ENCODE measurements at places on chromosomes 2 and 18.

GRCh38 chr2:239602290-239603282 is 201.8 kb upstream of the HDAC4 start:
- DNase-seq = no peak

DNA sequence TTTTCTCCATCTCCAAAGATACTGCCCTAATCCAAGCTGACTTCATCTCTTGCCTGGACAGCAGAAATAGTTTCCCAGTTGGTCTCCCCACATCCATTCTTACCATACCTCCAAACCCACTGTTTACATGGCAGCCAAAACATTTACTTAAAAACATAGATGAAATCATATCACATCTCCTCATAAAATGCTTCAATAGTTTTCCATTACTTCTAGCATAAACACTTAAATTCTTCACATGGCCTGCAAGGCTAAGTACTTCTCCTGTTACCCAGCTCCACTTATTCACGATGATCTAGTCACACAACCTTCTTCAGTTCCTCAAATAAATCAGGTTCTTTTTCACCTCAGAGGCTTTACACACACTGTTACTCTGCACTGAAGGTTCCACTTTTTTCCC is 185.8 kb upstream of the ACVR2A start:
- no peak for DNase-seq

DNA sequence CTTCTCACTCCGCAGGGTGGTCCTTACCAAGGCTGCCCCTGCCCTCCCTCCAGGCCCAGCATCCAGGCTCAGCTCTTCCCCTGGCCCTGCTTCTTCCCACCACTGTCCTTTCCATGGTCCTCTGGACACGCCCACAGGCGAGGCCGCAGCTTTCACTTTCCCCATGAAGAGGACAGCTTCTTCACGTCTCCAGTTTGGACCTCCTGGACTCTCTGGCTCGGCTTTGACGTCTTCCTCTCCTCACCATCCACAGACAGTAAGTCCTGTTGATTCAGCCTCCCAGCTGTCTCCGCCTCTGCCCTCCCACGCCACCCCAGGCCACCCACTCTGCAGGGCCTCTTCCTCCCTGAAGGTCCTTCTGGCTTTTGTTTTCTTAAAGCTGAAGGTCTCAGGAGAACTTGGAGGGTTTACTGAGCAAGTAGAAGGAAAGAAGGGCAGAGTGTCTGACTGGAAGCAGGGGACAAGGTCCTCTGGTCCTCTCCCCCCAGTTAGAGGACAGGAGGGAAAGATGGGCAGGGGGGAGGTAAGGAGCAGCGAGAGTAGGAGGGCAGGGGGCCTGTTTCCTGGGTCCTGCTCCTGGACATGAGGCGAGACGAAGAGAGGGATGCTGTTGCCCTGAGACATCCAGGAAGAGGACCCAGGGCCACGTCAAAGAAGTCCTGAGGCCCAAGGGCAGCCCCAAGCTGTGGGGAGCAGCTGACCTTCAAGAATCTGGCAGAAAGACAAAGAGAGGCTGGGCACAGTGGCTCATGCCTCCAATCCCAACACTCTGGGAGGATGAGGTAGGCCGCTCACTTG is 24.7 kb upstream of the NMUR1 start:
- DNase-seq = peak; percentile 59

- DNase-seq = no peak
These were observed 149.3 kb downstream of the CABLES1 start for GRCh38 chr18:23284629-23285028.

- DNase-seq = no peak
These were observed 134.5 kb downstream of the BIRC6 start for GRCh38 chr2:32491346-32491745.

DNA sequence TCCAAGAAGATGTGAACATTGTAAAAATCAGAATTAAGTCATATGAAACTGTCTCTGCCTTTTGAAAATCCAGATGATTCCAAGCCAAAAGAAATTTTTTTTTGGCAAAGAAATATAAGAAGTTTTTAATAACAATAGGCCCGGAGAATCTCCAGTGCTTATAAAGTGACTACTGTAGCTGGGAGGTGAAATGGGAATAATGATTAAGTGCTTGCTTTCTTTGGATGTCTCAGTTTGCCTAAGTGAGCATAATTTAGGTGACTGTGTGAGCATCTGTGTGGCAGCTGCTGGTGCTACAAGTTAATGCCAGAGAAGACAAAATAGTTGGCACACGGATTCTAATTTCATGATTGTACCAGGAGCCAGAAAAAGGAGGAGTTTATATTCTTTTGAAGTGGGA is 185.0 kb downstream of the LTBP1 start:
- no peak for DNase-seq

All from femur (tissue), 1 donor.